NCI-H1105 (cell line): ENCODE measurements at places on chromosomes 5 and 9.

- no peak for DNase-seq
These were observed 391.6 kb upstream of the CHD1 start for GRCh38 chr5:99320436-99320835.

GRCh38 chr5:131330031-131330430 is 66.2 kb downstream of the CDC42SE2 start:
- no peak for DNase-seq

GRCh38 chr5:126488443-126489065 is 65.3 kb downstream of the GRAMD2B start:
- no peak for DNase-seq

DNA sequence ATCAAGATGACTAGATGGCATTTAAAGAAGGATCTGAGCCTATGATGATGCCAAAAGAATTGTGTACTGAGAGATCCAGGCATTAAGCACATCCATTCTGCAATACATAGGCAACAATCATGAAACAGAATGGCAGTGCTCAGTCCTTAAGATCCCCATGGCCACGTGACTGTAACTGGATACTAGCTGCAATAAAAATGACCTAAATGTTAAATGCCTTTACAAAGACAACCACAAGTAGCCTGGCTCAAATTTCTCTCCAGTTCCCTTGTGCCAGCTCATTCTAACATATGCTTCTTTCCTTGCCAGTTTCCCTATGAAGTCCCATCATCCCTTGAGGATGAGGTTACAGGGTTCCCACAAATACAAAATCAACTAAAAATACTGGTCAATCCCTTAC is 148.3 kb upstream of the GHR start:
- DNase-seq = no peak

GRCh38 chr9:113519426-113520108 is 56.0 kb downstream of the RGS3 start:
- DNase-seq = no peak

- no peak for DNase-seq
These were observed 45.9 kb downstream of the RANBP17 start for GRCh38 chr5:170907758-170908157.

GRCh38 chr5:59458321-59458720 is 435.2 kb downstream of the PDE4D start:
- no peak for DNase-seq

DNA sequence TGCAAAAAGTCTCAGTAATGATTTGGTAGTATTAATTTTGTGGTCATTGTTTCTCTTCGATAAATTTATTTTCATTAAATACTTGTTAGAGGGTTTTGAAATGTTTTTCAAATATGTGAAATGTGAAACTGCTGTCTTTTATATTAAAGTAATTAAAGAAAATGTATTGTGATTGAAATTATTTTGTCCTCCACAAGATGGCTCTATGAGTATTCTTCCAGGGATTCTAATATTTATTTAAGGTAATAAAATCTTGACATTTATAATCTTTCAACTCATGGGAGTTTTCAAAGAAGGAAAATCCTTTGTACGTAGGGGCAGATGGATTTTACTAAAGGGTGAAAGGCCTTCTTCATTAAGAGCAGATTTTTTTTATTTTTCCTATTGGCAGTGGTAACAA is 19.3 kb downstream of the ISOC1 start:
- DNase-seq = no peak

DNA sequence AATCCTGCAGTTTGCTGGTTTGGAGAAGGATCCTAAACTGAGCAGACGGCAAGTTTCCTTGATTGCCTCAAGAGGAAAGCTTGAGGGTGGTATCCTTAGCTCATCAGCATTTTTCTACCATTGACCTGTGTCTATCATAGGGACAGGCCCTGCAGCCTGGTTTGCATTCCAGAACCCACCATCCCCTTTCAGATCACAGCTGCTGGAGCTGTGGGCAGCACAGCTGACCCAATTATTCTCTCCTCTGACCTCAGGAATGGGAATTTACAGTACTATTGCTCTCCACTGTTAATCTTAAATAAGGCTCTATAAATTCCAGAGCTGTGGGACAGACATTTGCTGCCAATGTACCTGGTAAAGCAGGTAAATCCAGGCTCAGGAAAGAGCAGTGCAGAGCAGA is 163.0 kb downstream of the SPOCK1 start:
- DNase-seq = no peak

DNA sequence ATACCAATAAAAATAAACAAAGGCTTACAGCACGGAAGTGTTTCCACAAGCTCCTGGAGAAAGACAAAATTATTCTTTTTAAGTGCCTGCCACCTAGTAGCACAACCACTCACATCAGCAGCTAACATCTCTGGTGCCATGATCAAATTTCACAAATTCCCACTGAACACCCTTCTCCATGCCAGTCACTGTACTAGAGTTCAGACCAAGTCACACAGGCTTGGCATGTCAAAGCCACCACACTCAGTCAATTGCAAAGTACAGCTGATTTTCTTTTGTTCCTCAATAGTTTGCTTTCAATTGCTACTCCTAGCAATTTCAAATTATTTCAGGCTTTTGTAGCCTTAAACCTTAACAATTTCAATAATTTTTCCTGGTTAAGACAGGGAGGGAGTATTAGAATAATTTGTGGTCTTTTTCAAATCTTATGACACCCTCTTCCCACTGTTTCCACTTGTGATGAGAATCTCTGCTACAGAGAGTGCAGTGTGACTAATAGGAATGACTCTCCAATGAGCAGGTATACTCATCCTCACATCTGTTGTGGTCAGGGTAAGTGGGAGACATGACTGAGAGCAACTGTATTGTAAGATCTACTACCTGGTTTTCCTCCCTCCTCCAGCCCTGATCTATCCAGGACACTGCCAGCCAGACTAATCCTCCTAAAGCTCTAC is 46.2 kb downstream of the RNF145 start:
- no peak for DNase-seq
